ENCODE measurements at places on chromosomes 13 and 19. TPM values are rescaled to one million over a fixed set of nuclear protein-coding genes. Genes with fewer than 3 reads are reported as not detected.

GRCh38 chr13:27199696-27200095, 28.1 kb upstream of the USP12 start:
- DNase-seq, result no peak

Gene OVOL3
- polyA plus RNA-seq, result 0.16 TPM

GRCh38 chr13:60146471-60146870, 17.3 kb downstream of the DIAPH3 start:
- no peak for DNase-seq

DNA sequence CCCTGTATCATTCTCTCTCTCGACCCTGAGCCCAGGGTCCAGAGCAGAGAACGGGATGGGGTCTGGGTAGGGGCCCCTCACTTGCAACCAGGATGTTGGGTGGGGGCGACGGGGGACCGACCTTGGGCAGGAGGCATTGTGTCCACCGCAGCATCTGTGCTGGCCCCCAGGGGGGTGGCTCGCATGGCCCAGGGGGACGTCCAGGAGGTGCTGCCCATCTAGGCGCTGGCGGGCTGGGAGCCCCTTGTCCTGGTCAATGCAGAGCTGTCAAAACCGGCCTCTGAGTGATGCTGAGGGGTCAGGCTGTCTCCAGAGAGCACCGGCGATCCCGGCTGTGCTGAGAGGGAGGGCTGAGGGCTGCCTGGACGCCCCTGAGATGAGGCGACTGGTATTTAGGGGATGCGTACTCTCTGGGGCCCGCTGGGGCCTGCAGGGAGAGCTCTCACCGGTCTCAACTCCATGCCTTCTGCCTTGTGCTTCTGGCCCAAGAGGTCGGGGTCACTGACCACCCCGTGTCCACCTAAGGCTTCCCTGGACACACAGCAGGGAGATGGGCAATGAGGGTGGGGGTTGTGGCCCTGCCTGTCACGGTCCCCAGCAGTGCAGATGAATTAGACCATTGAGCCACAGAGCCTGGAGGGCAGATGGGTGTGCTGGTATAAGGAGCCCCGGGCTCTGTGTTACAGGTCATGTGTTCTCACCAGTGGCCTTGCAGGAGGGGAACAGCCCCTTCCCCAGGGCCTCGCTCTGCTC, 8.6 kb downstream of the RPS9 start:
- DNase-seq, result no peak

DNA sequence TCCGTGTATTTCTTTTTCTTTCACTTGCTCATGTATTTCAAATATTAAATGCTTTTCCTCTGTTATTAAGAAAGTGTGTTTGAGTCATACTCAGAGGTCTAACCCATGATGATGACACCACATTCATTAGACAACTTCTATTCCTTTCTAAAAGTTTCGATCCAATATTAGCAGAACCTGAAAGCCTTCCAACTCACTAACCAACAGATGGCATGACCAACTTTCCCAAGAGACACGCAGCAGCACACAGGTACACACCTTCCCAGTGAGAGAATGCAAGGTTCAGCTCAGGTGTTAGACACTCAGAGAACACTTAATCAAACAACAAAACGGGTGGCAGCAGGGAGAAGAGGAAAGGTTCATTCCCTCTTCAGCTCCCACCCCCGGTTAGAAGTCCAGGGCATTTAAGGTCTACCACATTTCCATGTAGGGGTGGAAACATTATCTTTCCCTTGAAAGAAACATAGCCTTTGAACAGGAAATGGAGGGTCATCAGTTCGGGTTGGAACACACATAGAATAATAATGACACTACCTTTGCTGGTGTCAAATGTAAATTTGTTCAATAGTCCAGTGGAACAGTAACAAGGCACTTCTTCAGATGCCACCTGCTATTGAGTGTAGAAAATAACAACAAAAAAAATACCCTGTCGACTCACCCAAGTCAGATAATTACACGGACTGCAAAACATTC, 404.2 kb downstream of the COG6 start:
- DNase-seq, result no peak
